Skeletal muscle tissue (tissue), 5 donors: ENCODE measurements at places on chromosomes 5 and 9. TPM values are rescaled to one million over a fixed set of nuclear protein-coding genes. Genes with fewer than 3 reads are reported as not detected.

Gene ITGA2
- total RNA-seq: 15.7 TPM

Gene FCN2
- total RNA-seq: 1.0 TPM

Gene UGT3A1
- 12.5 TPM for total RNA-seq

Gene S1PR3
- total RNA-seq: 12.5 TPM

Gene GFRA3
- total RNA-seq: 1.0 TPM

Gene AJM1
- total RNA-seq: 0.52 TPM

Gene KIF20A
- total RNA-seq: 8.9 TPM

Gene RALGPS1
- 9.4 TPM for total RNA-seq

Gene PPP2R2B
- total RNA-seq: 4.7 TPM

Gene LCN9
- total RNA-seq: not detected

Gene PCDHGB6
- total RNA-seq: 5.2 TPM

Gene SOHLH1
- under 0.01 TPM for total RNA-seq

Gene BARX1
- total RNA-seq: not detected

Gene INSYN2B
- total RNA-seq: not detected

Gene TMC1
- 0.52 TPM for total RNA-seq

Gene TLR4
- 8.9 TPM for total RNA-seq

Gene PCDHA10
- under 0.01 TPM for total RNA-seq

Gene DOCK2
- total RNA-seq: 13.6 TPM

Gene SPINK6
- total RNA-seq: not detected

Gene SLC23A1
- total RNA-seq: not detected

Gene TNFSF8
- total RNA-seq: 1.0 TPM

Gene TBC1D9B
- total RNA-seq: 32.9 TPM

Gene WDR36
- 24.5 TPM for total RNA-seq

Gene IFNA2
- not detected for total RNA-seq

Gene CORO2A
- total RNA-seq: under 0.01 TPM

Gene TMEM267
- 3.7 TPM for total RNA-seq

Gene CNTFR
- 3.1 TPM for total RNA-seq

Gene TMEM252
- not detected for total RNA-seq

Gene IRF1
- 5.2 TPM for total RNA-seq

Gene LRRC19
- not detected for total RNA-seq

Gene ANKS6
- total RNA-seq: 5.2 TPM

Gene NUTM2G
- total RNA-seq: not detected

Gene TOR1B
- total RNA-seq: 15.7 TPM
